ENCODE measurements at places on chromosomes 3 and 15.
A peak's percentile ranks its signal among the peaks of the same experiment; 100 is the strongest.

DNA sequence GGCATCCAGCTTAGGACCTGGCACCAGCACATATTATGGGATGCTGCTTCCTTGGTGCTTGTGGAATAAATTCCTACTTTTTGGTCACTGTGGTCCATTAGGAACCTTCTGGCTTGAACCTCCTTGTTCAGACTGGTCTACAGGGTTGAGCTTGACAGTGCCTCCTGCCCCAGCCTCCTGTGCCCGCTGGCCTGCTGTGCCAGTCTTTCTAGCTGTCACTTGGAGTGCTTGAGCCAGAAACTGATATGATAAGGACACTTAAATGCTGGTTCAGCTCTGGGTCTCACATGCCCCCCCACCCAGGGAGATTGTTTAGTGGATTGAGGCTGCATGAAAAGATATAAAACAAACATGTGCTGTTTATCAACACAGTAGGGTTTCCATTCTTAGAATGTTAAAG lies 147.8 kb downstream of the SLCO3A1 start:
- no peaks in the 10 kb centered on the region for H3K36me3 ChIP-seq
- H3K27ac ChIP-seq = no peak overlapping the region
- no peaks in the 10 kb centered on the region for H3K27me3 ChIP-seq
- H3K4me1 ChIP-seq = peaks cover 6% of the 10 kb centered on the region
- no peak overlapping the region for H3K4me3 ChIP-seq

- no peak overlapping the region for H3K4me3 ChIP-seq
- H3K27me3 ChIP-seq = no peaks in the 10 kb centered on the region
- no peaks in the 10 kb centered on the region for H3K4me1 ChIP-seq
- DNase-seq = no peak
Observed at GRCh38 chr3:64011685-64012084, 11.6 kb downstream of the PSMD6 start.

DNA sequence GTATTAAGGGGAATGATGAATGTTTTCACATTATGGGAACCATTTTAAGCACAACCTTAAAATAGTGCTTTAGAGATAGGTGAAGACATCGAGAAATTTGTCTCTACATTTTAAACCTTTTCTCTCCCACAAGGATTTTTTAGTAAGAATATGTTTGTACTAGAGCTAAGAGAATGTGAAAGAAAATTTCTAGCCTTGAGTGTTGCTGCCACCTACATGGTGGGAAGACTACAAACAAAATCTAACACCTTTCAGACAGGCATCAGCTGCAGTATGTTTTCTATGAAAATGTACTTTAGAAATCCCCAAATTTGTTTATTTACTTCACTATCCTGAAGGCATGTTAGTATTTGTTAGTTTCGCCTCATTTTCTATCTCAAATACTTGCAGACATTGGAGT lies 247.4 kb downstream of the WDR72 start:
- H3K27ac ChIP-seq = no peak overlapping the region
- H3K4me3 ChIP-seq = no peak overlapping the region
- no peaks in the 10 kb centered on the region for H3K36me3 ChIP-seq

DNA sequence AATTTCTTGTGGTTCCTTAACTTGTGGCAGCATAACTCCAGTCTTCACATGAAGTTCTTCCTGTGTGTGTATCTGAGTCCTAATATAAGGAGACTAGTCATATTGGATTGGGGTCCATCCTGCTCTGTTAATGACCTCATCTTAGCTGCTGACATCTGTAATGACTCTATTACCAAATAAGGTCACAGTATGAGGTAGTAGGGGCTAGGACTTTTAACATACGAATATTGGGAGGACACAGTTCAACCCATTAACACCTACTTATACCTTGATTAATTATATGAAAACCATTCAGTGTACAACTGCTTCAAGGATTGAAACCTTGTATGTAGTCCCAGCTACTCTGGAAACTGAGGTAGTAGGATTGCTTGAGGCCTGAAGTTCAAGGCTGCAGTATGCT lies 43.9 kb downstream of the OIP5 start:
- no peak overlapping the region for H3K27ac ChIP-seq
- H3K4me1 ChIP-seq = peaks cover 10% of the 10 kb centered on the region
- H3K36me3 ChIP-seq = peaks cover 24% of the 10 kb centered on the region
- H3K27me3 ChIP-seq = no peaks in the 10 kb centered on the region
- H3K4me3 ChIP-seq = no peak overlapping the region

- no peak overlapping the region for H3K4me3 ChIP-seq
- no peaks in the 10 kb centered on the region for H3K36me3 ChIP-seq
- peak overlapping the region; percentile 99 for H3K27ac ChIP-seq
- no peak for DNase-seq
Observed at GRCh38 chr3:13417166-13417947, 2.8 kb downstream of the NUP210 start.

DNA sequence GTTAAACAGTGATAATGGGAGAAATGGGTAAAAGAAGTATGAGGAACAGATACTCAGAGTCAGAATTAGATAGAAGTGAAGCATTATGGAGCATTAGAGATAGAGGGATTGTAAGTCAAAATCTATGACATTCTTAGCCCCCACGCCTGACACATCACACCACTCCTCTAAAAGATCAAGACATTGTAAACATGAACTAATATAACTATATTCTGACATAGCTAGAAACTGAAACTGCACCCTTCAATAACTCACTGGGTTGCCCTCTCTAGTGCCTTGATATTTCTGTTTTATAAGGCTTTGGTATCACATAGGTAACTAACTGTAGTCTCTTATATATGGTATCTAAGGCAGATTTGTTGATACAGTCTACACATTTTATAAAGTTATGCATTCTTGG lies 684.3 kb upstream of the DPPA4 start:
- H3K4me1 ChIP-seq = no peaks in the 10 kb centered on the region
- no peaks in the 10 kb centered on the region for H3K27me3 ChIP-seq
- H3K4me3 ChIP-seq = no peak overlapping the region
- H3K27ac ChIP-seq = no peak overlapping the region

DNA sequence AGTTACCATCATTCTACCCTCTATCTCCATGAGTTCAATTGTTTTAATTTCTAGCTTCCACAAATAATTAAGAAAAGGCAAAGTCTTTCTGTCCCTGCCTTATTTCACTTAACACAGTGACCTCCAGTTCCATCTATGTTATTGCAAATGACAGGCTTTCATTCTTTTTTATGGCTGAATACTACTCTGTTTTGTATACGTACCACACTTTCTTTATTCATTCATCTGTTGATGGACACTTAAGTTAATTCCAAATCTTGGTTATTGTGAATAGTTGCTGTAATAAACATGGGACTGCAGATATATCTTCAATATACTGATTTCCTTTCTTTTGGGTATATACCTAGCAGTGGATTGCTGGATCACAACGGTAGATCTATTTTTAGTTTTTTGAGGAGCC lies 314.1 kb downstream of the SV2B start:
- DNase-seq = no peak
- no peaks in the 10 kb centered on the region for H3K36me3 ChIP-seq
- H3K27me3 ChIP-seq = no peaks in the 10 kb centered on the region

DNA sequence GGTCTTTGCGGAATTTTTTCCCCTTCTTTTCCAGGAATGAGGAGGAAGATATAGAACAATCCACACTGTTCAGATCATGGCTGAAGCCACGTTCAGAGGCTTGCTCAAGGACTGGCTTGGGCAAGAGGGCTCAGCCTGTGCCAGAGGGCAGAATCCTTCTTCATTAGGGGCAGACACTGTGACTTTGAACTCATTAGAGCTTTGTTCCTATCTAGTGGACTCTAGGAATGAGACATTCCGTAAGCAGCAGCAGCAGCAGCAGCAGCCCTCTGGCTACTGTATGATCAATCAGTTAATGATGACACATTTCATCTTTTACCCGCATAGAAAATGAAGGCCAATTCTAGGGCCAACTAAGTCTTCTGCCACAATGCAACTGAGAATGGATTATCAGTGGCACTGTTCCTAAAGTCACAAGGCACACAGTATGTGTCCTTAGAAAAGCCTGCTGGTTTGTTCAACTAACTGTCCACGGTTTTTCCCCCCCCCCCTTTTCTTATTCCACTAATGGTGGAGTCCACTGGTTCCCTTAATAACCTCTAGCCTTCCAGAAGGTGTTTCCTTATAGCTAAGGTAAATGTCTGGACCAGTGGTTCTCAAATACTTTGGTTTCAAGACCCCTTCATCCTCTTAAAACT lies 1.7 kb upstream of the RAB8B start:
- no peak for DNase-seq
- no peaks in the 10 kb centered on the region for H3K27me3 ChIP-seq
- no peak overlapping the region for H3K4me3 ChIP-seq
- no peak overlapping the region for H3K27ac ChIP-seq

DNA sequence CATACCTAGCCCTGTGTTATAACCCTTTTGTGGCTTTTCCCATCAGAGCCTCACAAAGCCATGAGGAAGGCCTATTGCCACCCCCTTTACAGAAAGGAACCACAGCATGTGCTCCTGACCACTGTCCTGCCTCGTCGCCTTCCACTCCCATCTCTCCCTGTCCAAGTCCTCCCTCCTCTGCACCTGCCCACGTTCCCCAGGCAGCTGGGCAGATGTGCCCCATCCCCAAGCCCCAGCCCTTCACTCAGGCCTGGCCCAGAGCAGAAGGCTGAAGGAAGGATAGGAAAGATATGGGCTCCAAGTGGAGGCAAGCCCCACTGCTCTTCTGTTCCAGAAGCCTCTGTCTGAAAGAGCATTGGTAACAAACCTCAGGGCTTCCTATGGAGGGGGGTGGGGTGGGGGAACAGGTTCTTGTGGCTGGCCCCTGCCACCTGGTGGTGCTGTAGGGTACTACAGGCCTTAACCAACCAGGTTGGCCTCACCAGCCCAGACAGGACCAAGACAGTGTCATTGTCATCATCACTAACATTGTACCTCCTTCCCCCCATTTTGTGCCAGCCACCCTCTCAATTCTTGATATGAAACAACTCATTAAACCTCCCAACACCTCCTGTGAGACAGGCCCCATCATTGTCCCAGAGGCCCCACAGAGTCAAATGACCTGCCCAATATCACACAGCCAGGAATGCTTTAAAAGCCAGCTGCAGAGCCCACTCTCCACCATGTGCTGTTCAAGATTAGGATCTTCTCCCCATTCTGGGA lies 10.0 kb downstream of the POC1A start:
- H3K27ac ChIP-seq = no peak overlapping the region
- no peaks in the 10 kb centered on the region for H3K4me1 ChIP-seq
- no peak overlapping the region for H3K4me3 ChIP-seq
- DNase-seq = peak; percentile 81
- H3K36me3 ChIP-seq = no peaks in the 10 kb centered on the region
- H3K27me3 ChIP-seq = no peaks in the 10 kb centered on the region

DNA sequence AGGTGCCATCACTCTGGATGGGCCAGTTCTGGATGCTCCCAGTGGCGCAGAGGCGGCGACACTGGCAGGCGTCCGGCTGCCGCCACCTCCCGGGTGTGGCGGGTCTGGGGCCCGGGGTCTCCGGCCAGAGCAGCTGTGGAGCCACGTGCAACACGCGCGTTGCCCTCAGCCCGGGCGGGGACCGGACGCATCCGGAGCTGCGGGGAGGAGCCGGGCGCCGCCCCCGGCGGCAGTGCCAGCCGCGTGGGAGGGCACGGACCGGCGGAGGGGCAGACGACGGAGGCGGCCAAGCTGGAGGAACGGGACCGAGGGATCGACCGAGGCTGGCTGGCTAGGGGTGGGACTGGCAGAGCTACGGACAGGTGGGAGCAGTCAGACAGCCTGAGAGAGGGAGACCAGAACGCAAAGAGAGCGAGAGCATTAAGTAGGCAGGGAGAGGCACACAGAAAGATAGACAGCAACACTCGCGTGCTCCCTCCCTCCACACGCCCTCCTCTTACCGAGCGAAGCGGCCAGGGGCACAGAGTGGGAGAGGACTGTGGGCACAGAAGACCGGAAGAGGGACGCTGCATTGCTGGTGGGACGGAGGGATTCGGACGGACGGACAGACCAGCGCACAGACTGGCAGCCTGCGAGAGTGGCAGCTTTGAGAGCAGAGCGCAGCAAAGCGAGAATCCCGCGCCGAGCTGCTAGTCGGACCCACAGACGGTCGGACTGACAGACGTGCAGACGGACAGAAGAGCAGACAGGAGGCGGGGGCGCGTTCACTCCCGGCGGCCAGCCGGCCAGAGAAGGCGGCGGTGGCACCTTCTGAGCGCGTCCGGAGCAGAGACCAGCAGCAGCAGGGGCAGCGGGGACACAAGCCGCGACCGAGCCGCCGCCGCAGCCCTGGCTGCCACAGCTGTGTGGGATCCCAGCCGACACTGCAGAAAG lies at the start of gene ARPP21:
ARPP21 (plus strand) TSS at position 272 of the 933 bp plus-strand sequence. CDS start 42,227 bp downstream, outside the sequence.
- H3K27ac ChIP-seq = no peak within 1 kb of the TSS
- no peak within 1 kb of the TSS for H3K4me3 ChIP-seq
- DNase-seq = no peak
- no peaks in the 10 kb centered on the region for H3K36me3 ChIP-seq

- no peaks in the 10 kb centered on the region for H3K36me3 ChIP-seq
- no peaks in the 10 kb centered on the region for H3K4me1 ChIP-seq
- no peak for DNase-seq
- no peak overlapping the region for H3K4me3 ChIP-seq
Observed at GRCh38 chr3:177837951-177838655, 640.8 kb upstream of the TBL1XR1 start.

Measured in effector memory CD4-positive, alpha-beta T cell (primary cell).